ENCODE measurements at places on chromosomes 7 and 10.

- DNase-seq = no peak
These were observed 101.6 kb upstream of the FAM171A1 start for GRCh38 chr10:15472431-15473395.

DNA sequence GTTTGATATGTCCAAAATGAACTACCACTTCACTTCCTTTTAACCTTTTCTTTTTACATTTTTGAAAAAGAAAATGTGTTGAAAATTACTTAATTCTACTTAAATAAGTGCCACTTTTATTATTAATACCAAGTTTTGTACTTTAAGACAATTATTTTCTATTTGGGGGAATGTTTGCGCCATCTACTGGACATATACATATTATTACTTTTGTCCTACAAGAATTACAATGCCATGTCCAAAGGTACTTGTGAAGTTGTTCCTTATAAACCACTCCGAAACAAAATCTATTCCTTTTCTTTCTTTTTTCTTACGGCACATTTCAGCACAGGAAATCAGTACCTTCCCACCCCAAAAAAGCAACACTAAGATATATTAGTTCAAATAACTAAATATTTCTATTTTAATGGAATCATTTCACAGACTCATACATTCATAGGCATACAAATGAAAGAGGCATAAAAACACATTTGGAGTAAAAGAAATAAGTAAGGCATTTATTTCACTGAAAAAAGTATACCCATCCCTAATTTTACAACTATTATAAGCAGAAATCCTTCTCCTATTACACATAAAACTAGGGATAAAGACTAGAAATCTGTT lies 169.9 kb downstream of the RNF133 start:
- DNase-seq = no peak

DNA sequence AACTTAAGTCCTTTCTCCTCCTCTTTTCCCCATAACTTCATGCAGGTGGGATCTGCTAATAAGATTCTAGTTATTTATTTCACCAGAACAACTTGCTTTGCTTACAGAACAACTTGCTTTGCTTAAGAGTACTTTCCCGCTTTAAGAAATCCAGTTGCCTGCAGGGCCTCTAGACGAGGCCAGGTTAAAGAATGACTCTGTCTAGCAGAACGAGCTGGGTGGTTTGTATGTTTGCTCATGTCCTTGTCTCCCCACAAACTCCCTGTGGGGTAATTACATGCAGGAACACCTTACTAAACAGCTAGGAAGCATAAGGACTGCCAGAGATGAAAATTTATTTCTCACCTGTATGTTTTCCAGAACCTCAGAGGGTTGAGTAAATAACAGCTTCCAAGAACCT lies 8.8 kb upstream of the FZD8 start:
- no peak for DNase-seq

DNA sequence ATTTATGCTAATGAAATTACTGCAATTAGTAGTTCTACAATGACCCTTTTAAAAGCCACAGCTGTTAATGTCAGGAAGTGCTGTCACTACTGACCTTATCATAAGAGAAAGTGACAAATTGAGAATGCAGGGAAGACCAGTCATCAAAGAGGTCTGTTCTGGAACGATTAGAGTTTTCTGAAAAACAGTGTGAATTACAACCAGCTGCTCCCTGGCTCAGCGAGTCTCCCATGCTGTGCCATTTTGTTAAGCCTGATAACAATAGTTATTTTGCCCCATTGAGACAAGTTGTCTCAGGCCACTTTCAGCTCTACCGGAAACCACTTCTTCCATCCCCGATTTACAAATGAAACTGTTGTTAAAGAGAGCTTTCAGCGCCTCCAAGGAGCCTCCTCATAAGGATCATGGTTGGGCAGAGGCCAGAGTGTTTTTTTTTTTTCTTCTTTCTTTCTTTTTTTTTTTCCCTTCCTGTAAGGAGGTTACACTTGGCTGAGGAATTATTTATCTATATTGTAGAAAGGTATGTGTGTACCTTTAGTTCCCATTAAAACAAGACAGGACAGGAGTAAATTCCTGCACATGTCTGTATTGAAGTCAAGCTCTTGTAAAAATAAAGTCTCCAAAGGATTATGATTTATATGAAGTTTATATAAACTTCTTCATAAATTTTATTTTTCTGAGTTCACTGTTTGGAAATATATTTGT lies 173.6 kb downstream of the CDCA7L start:
- DNase-seq = no peak

DNA sequence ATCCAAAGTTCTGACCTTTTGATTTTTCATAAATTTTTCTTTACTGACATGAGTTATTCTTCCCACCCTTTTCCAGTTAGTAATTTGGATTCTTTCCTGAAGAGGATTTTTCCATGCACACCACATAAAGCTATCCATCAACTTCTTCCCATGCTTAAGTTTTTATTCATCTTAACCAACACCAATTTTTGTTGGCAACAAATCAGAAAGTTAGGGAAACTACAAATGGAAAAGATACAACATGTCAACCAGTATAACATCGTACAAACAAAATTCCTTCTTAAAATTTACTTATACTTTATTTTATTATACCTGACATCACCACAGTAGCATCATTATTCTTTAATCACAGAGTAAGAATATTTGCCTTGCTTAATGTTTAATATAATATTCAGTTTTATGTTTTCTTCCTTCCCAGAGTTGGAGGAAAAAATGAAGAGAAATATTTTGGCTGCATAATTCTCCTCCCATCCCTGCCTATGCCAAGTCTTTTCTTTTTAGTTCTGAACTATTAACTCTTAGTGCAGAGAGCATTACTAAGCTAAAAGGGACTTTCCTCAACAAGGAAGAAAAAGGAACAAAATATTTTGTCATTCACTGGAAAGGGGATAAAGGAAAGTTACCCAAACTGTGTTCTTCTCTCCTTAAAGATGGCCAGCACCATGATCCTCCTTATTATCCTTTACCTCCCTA lies 67.5 kb upstream of the MEOX2 start:
- no peak for DNase-seq

GRCh38 chr10:43170491-43170890 lies 32.2 kb downstream of the CSGALNACT2 start:
- no peak for DNase-seq

DNA sequence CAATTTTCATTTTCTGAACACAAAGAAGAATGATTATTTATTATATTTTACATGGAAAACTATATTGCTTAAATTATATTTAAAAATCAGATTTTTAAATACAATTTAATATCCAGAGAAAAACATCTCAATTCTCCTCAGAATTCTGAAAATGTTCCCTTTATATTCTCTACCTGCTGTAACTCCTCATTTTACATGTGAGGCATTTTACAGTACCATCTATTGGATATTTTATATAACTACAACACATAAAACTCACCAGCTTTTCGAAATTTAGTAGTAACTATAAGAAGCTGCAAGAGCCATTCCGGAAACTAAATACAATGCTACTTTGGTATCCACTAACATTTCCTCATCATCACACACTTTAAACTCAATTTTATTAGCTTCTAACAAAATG lies 264.6 kb downstream of the DGKB start:
- no peak for DNase-seq

DNA sequence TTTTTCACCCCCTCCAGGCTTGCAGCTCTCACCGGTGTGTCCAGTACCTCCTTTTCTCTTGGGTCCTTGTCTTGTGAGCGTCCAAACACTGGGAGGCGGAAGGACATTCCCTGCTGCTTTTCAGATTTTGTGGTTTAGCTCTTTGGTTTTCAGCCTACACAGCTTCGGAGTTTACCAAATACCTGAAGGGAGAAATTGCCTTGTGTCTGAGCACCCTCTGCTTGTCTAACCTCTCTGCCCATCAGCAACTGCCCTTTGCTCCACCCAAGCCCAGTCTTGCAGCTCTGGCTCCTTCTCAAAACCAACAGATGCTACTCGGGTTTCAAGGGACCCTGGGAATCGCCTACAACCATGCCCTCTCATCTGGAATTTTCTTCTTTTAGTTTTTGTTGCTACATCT lies 519.1 kb upstream of the IGFBP3 start:
- no peak for DNase-seq

DNA sequence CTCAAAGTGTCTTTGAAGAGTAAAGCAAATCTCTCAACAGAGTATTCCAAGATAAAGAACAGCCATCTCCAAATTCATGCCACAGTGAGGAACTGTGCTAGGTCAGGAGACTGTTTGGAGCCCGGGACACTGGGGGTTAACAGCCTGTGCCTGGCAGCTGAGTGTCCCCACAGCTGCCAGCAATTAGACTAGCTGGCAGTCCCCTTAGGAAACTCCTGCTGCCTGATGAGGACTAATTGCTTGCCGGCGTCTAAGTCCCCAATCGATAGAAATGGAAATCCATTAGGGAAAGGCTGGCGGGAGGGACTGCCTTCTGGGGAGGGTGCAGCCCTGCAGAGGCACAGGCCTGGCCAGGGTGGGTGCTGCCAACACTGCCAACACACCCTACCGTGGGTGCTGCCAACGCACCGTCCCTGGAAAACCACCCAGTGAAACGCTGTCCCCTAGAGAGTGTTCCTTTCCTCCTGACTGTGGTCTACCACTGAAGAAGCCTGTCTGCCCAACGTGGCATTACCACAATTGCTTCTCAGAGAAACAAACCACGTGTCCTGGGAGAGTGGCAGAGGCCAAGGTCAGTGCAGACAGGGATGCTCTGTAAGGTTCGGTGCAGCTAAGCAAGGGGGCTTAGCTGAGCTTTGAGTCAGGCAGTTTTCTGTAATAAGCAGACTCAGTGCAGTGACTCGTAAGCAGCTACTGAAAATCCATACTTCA lies 60.8 kb downstream of the XRCC2 start:
- DNase-seq = no peak
